ENCODE measurements at places on chromosomes 16 and 17.

DNA sequence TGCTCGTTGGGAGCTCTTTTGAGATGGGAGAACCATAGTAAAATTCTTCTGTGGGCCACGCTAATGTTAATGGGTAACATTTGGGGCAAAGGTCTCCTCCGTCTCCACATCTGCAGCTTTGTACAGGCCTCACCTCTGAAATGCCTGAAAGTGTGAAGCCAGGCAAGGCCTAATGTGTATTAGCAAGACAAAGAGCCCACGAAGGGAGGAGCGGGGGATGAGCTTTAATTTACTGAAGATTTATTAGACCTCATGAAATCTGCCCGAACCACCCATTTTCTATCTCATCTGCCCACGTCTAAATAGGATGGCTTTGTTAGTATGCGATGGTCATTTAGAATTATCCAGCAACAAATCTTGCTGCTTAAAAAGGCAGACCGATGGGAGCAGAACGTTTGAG lies 408.9 kb downstream of the PMP22 start:
- DNase-seq: no peak

DNA sequence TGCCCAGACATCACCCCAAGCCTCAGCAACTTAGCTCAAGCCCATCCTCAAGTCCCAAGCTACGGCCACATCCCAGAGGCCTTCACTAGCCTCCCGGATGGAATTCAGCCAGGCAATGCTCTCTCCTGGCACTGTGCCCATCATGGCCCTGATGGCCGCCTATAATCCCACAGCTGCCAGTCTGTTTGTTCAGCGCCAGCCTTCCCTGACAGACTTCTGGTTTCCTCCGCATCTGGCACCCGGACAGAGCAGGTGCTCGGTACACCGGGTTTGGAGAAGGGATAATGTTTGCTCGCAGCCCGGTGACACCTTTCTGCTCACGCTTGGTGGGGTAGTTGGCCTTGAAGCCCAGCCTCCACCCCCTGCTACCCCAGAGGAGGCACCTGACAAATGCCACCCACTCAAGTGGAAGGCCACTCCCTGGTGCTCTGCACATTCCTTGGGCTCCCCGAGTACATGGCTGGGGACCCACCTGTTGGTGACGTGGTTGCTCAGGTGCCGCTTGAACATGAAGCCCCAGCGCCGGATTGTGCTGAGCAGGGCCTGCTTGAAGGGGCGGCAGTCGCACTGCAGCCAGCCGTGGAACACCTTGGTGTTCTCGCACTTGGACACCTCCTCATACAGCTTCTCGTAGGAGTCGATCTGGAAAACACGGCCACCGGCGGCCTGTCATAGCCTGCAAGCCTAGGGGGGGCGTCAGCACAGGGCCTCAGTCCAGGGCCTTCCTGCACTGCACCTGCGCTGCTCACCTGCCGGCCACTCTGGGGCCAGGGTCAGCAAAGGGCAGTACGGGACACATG lies 47.1 kb downstream of the DNAH17 start:
- DNase-seq: no peak

- DNase-seq: no peak
Observed at GRCh38 chr16:29674188-29674587, 4.8 kb upstream of the QPRT start.

DNA sequence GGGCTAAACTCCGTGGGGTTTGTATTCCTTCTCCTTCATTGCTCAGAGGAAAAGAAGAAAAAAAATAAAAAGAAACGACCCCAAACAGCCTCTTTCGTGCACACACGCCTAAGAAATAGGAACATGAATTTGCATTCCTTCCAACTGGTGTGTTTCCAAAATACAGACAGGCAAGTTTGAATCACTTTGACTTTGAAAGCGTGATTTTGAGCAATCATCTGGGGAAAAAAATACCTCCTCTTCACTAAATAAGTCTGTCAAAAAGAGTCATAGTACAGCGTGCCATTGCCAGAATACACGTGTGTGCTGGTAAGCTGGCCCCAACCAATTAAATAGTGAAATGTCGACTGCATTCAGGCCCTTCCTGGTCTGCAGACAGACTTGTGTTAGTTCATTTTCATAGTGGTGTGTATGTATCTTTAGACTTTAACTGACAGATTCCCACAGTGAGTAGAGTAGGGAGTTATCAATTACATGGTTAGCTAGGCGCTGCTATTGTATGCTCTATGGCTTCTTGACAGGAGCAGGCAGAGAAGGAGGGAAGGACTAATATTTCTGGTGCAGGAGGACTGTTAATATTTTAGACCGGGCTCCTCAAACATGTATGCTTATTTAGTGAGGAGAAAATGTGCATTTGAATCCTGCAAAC lies 618.3 kb downstream of the MAF start:
- no peak for DNase-seq

DNA sequence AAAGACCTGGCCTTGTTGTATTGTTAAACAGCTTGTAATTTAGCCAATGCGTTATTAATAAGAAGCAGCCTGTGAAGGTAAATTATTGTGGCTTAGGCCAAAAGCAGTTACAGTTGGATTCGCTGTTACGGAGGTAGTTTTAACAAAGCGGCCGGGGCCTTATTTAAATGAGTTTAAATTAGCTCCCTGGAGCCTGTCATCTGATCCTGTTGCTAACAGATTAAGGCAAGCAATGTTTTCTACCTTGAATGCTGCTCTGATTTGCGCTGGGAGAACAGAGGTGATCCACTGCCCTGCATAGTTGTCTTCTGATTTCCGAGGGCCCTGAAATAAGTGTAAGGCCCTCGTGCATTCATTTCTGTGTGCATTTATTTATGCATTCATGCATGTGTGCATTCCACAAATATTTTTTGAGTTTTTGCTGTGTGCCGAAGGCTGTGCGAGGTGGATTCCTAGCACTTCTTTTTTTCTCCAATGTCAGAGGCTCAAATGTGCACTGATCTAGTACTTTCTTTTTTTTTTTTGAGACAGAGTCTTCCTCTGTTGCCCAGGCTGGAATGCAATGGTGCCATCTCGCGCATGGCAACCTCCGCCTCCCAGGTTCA lies 10.9 kb downstream of the SEC14L5 start:
- no peak for DNase-seq

DNA sequence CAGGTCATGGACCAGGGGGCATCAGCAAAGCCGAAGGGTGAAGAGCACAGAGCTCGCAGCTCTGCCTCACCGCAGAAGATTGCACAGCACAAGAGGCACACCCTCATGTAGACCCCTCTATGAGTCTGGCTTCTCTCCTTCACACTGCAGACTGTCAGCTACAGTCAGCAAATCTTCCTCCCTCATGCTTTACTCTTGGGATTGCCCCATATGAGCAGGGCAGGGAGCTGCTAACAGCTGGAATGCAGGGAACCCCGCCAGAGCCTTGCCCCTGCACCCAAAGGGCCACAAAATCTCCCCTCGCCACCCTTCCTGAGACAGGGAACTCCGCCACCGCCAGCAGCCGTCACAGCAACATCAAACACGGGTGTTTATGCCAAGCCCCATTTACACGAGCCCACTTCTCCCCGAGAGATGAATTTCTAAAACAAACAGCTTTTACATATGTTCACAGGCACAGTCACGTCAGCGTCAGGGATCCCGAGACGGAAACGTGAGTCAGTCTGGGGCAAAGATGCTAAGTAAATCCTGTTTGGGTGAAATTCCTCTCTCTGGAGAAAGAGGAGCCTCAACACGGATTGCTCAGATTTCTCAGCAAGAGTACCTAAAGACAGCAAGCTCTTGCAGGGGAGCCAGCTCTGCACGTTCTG lies 121.9 kb downstream of the CDYL2 start:
- no peak for DNase-seq

DNA sequence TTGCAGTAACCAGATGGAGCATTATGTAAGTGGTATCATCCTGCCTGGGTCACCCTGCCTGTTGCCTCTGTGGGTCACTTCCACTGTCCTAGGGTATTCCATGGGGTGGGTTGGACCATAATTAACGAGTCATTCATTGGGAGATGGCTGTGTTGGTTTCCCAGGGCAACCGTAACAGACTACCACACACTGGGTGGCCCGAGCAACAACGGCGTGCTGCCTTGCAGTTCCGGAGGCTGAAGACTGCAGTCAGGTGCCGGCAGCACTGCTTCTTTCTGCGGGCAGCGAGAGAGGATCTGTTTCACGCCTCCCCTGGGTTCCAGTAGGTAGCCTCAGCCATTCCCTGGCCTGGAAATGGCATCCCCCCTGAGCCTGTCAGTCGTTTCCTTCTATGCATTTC lies 28.9 kb upstream of the CMIP start:
- no peak for DNase-seq

DNA sequence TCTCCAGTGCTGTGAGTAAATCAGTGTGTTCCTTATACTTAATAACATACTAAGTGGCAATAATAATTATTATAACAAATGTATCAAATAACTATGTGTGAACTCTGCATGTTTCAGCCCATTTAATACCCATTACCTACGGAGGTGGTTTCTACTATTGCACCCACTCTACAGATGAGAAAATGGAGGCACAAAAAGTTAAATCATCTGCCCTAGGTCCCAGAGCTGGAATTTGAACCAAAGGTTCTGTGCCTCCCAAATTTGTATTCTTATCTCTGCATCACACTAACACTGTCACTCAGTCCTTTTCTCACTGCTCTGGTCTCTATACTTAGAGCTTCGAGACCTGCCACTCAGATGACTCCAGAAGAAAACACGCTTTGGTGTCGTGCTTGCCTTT lies 417.0 kb downstream of the MAF start:
- no peak for DNase-seq

GRCh38 chr17:78407387-78408000 lies 29.0 kb downstream of the PGS1 start:
- no peak for DNase-seq

DNA sequence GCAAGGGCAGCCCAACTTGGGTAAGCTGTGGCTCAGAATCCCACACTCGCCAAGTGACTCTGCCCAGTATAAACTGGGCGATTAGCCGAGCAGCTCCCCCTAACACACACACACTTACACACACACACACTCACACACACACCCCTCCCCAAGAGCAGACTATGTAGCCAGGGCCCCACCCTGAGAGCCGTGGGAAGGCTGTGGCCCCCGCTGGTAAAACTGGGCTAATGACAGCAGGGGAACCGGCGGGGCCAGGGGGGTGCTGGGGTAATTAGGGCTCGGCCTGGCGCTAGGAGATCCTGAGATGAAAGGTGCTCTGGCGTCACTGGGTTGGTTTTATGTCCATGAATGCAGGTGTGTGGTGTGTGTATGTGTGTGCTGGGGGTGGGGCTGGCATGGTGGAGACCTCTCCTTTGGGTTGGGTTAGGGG lies 1.1 kb upstream of the THRA start:
- no peak for DNase-seq

DNA sequence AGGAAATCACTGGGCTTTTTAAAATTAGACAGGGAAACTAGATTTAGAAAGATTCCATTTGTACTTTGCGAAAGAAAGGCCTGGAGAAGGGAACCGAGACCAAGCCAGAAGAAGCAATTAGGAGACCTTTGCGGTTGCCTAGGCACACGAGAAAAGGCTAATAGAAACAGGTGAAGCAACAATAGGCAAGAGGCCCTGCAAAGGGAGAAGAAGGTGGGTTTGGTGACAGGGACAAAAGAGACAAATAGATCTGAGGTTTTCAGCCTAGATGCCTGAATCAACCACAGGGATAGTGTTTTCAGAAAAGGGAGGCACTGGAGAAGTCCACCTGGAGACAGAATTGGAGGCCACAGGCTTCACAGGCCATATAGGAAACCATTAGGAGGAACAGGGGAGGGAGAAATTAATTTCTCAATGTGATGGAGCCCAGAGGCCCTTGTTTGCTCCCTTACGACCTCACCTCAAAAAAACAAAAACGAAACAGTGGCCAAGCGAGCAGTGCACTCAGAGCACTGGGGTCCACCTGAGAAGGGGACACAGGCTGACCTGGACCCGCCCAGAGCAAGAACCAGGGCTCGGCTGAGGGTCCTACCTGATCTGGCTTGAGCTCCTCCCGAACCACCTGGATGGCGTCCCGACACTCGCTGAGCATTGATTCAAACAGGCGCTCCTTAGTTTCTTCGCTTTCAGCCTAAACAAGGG lies 22.3 kb downstream of the SRP68 start:
- DNase-seq: no peak

GRCh38 chr17:30521766-30522165 lies 44.6 kb downstream of the GOSR1 start:
- DNase-seq: no peak

DNA sequence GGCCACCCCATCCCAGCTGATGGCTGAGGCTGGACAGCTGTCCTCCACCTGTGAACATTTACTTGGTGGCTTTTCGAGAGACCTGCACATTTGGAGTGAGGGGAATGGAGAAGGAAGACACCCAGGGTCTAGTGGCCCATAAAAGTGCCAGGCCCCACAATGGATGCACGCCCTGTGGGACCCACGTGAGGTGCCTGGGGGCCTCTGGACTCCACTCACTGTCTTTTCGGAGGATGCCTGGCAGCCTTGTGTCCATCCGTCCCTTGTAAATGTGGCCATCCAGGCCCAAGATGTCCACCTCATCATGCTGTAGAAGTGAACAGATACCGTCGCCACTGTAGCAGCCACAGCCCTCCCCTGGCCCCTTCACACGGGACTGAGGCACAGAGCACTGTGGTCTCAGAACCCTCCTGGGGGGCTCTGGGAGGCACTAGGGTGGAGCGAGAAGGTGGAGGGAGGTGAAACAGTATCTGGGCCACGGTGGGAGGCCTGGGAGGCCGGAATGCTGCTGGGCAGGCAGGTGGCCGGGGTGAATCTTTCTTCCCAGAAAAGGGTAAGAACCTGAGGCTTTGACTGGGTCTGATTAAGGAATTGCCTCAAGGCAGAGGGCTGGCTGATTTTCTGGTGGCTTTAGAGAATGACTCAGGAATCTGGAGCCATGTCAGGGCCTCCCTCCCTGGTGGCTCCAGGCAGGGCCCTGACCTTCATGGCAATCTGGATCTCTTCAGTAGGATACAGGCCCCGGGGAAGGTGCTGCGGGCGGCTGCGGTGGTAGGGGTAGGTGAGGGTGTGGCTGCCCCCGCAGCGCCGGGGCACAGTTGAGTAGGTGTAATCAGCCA lies 11.5 kb downstream of the UBALD2 start:
- no peak for DNase-seq

DNA sequence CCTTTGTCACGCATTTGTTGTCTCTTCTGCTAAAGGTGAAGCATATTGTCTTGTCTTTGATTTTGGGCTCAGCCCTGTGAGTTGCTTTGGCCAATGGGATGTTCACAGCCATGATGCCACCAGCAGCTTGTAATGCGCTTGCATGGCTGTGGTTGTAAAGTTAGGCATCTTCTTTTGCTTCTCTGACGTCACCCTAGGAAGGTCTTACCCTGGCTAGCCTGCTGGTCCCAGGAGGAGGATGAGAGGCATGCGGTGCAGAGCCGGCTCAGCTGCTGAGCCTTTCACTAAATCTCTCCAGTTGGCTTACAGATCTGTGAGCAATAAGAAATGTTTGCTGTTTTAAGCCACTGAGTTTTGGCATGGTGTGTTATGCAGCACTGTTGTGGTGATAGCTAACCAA lies 40.8 kb downstream of the IRX6 start:
- DNase-seq: no peak

GRCh38 chr16:17222871-17223401 lies 247.8 kb downstream of the XYLT1 start:
- DNase-seq: no peak

DNA sequence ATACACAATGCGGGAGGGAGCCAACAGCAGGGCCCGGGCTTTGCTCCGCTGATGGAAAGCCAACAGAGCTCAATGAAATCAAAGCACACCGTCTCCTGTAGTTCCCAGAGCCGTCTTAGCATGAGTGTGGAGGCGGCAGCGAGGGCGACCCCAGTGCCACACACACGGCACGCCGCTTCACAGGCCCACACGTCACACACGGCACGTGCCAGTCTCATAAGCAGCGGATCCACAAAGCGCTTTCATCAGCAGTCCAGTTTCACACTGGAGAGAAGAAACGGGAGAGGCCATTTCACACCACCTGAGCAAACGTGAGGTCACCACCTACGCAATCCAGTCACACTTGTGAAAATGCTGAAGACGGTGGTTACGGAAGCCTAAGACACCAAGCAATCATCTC lies 34.8 kb downstream of the CYB5D2 start:
- no peak for DNase-seq

All from stimulated activated CD8-positive, alpha-beta memory T cell treated with anti-CD3 and anti-CD28 coated beads, Interleukin-7, amount 100 ng/mL, for 1 hour (primary cell).